ENCODE measurements at places on chromosomes 2 and 18.

DNA sequence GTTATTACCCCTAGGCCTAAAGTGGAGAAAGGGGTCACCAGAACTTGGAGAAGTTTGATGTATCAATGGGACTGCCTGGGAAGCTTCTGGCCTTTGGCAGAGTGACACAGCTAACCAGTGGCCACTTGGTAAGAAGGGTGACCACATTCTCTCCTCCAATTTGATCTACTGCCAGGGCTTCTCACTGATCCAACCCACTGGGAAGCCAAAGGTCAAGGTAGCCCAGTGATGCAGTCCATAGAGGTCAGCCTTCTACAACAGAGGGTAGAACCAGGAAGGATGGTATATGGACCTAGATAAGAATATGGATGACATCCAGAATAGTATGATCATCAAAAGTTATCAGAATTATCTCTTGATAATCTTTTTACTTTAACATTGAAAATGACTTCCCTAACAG, 493.6 kb downstream of the NYAP2 start:
- no peak for DNase-seq

DNA sequence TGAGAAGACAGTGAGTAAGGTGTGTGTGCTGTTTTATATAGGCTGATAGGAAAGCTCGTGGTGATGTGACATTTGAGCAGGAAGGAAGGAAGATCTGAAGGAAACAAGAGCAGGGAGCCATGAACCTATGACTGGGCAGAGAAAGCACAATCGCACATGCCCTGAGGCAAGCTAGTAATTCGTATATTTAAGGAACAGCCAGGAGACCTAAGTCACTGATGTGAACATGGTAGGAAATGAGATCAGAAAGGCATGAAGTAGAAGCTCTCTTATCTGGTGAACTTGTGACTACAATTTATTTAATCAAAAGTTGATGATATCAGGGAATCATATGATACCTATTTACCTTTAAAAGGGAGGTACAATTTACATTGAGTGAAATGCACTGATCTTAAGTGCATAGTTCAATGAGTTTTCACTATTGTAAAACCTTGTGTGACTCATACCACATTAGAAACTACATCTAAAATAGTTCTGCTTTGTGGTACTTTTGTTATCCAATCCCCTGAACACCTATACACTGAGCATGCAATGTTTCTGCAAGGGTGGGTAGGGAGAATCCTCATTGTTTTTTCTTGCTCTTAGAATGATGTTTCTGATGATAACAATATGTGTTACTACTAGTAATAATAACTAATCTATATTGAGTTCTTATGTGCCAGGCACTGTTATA, 67.5 kb downstream of the GALNT13 start:
- no peak for DNase-seq

- DNase-seq, result no peak
These were observed 59.9 kb upstream of the POU3F3 start for GRCh38 chr2:104793966-104794365.

DNA sequence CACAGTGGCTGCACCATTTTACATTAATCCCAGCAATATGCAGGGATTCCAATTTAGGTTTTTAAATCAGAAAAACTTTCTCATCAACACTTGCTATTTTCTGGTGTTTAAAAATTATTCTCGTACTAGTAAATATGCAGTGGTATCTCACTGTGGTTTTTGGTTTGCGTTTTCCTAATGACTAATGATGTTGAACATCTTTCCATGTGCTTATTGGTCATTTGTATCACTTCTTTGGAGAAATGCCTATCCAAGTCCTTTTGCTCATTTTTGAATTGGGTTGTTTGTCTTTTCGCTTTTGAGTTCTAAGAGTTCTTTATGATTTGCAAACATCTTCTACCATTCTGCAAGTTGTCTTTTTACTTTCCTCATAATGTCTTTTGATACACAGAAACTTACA, 62.1 kb upstream of the TCF7L1 start:
- no peak for DNase-seq

DNA sequence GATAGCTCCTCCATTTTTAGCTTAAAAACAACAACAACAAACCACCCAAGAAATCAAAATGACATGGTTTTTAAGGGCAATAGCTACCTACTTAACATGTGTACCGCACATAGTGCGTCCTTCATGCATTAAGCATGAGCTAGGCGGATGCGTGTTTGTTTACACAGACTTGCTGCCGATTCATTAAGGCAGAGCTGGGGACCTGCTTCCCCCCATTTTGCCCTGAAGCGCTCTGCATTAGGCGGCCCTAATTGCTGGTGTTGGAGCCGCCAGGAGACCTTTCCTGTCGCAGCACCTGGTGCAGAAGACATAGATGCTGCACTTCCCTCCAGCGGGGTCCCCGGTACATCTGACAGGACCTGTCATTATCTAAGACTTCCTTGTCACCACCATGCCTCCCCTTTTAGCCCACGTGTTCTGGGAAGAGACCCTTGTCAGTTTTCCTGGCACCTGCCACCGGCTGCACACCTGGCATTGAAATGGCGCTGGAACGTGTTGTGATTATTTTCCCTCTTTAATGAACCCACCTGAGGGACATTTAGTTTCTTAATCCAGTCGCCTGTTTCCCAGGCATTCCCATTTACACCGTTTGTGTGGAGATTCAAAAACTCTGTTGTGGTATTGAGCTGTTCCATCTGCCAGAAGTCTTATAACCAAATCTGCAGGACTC, 261.1 kb upstream of the RAB12 start:
- DNase-seq, result no peak
